AG09309 (cell line): ENCODE measurements at places on chromosomes 3 and 15.

- no peak for DNase-seq
These were observed 76.8 kb upstream of the LRIG1 start for GRCh38 chr3:66577426-66578203.

DNA sequence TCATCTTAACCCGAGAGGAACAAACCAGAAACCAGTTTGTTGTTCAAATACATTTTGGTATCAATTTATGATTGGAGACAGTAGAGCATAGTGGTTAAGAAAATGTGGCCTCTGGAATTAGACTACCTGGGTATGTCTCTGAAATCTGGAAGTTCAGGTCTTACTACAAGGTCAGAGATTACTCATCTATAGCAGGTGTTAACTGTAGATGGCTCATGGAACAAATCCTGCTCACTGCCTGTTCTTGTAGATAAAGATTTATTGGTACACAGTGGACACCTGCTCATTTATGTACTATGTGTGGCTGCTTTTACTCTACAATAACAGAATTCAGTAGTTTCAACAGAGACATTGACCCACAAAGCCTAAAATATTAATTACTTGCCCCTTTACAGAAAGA lies 413.3 kb downstream of the CNTN6 start:
- no peak for DNase-seq

DNA sequence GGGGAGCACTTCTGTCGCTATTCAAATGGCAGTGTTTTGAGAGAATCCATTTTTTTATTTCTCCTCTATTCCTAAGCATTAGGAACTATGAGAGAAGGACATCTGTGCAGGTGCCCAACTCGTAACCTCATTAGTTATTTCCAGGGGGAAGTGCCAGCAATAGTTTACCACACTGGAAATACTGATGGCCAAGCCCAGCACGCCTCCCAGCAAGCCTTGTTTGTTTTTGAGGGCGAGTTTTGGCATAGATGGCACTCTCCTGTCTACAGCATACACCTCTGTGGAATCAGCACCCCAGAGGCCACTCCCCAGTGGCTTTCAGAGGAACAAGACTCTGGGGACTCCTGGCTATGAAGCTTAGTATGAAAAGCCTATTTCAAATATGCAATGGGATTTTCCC lies 36.6 kb downstream of the FAN1 start:
- no peak for DNase-seq

DNA sequence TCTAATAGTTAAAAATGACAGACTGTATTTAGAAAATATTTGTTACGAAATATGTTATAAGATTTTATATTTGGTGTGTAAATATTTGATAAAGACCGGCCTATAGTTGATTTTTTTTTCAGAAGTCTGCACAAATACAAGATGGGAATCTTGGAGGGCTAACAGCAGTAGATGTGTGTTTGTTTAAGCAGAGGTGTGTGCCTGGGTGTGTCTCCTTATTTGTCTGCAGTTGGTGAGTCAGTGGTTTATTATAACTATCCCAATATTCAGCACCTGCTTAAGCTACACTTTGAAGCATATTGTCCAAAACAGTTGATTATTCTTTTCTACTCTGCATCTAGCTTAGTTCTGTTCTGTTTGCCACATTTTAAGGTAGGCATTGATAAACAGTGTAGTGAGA lies 12.4 kb downstream of the GLCE start:
- DNase-seq = no peak

DNA sequence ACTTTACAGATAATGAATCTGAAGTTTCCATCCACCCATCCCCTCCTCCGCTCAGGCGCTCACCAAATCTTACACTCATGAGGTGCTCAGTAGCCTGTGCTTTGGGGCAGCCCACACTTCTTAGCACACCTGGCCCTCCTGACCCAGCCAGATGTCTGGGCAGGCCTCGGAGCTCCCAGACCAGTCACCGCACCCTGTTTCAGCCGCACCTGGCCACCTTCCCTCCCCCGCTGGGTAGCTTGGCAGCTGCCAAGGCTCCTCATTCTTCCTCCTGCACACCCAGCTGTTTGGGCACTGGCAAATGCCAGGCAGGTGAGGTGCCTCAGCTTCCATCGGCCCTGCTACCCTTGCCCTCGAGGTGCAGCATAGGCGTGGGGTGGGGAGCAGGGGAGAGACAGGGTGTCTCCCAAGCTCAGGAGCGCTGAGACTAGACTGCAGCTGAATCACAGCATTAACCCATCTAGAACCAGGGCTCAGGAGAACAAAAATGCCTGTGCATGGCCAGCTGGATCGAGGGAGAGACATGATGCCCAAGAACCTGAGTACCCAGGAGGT lies 45.8 kb downstream of the CDC25A start:
- no peak for DNase-seq

- no peak for DNase-seq
These were observed 612.0 kb downstream of the CADM2 start for GRCh38 chr3:85570819-85571218.

DNA sequence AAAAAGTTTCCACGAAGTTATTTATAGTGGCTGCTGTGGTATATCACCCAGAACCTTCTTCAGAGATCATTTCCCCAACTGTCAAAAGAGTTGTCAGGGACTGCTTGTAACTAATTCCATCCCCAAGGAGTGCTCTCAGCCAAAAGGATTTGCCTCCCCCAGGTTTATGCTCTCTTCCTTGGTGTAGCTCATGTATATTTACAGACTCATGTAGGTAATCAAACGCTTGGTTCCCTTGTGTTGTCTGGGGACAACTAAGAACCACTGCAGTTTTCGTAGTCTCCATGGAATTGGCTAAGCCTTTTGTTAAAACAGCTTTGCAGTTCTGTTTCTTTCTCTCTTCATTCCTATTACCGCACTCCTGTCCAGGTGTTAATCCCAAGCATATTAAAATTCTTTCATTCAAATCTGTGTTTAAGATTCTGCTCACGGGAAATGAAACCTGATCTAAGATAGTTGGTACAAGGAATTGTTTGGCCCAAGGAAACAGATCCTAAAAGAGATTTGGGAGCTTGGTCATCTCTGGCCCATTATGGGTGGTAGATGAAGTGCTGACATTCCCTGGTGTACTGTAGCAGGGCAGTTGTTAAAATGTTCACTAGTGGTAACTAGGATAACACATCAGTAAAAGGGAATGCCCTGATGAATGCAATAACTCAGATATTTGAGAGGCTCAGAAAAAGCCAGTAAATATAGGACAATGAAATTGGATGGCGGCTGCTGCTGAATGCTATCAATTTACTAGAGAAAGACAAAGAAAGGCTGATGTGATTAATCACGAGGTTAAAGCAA lies 361.3 kb upstream of the GBE1 start:
- DNase-seq = no peak

DNA sequence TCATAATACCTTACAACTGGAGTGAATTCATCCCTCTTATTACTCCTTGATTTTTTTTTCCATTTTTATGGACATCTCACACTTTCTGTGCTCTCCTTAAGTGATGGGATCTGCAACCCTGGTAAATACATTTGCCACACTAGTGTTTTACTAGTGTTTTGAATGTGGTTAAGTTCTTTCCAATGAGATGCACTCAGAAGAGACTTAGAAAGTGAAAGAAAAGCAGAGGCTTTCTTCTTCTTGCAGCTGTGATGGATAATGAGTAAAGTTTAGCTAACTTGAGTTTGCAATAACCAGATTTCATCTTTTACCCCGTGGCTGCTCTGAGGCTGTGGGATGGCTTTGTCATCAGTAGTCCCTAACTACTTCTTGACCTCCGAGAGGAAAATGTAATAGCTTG lies 1248.4 kb downstream of the NSUN3 start:
- no peak for DNase-seq

DNA sequence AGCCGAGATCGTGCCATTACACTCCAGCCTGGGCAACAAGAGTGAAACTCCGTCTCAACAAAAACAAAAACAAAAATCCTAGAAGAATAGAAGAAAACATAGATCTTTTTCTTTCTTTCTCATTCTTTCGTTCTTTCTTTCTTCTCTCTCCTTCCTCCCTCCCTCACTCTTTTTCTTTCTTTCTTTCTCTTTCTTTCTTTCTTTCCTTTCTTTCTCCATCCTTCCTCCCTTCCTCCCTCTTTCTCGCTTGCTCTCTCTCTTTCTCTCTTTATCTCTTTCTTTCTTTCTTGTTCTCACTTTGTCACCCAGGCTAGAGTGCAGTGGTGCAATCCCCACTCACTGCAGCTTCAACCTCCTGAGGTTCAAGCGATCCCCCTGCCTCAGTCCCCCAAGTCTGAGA lies 33.8 kb upstream of the MUC4 start:
- DNase-seq = no peak

- peak; percentile 35 for DNase-seq
These were observed 706.1 kb upstream of the GOLIM4 start for GRCh38 chr3:168801794-168802193.

- no peak for DNase-seq
These were observed 59.5 kb upstream of the TRPC1 start for GRCh38 chr3:142664311-142664710.

GRCh38 chr3:44926172-44926571 lies 49.8 kb downstream of the ZDHHC3 start:
- no peak for DNase-seq

DNA sequence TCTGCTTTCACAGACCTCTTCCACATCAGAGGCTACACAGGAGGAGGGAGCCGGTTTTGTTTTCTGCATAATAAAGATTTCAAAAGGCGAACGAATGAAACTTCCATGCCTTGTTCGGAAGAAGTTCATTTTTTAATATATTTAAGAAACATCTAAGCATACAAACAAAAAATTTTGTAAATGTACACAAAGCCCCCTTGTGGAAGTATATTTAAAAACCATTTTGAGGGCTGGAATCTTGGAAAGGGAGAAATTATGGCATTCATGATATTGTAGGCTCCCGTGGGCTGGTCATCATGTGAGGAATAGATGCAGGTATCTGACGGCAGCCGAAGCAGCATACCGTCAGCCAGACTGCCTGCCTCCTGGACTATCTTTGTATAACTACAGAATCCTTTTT lies 90.4 kb downstream of the MECOM start:
- DNase-seq = no peak

DNA sequence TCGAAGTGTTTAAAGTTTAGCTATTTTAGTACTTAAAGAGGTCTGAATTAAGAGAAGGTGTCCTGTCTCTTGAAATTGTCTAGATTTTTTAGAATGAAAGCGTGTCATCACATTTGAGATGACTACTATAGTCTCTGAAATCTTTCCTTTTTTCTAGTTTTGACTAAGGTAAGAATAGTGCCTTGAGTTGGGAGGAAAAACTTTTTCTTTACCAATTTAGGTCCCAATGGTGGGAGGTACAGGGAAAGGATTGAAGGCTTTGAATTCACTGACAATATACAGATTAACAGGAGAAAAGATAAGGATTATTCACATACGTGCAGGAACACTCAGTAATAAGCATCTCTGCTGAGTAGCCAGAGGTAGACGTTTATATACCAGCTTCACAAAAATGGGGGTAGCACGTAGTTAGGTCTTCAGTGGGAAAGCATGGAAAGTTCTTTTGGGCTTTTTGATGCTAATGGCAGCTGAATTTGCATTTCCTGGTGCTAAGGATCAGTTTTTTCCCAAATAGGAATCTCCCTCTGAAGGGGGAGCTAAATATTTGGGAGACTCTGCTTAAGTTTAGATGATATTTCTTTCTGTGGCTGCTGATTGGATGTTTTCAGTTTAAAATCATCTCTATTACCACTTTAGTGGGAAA lies 88.1 kb downstream of the VPS8 start:
- no peak for DNase-seq

DNA sequence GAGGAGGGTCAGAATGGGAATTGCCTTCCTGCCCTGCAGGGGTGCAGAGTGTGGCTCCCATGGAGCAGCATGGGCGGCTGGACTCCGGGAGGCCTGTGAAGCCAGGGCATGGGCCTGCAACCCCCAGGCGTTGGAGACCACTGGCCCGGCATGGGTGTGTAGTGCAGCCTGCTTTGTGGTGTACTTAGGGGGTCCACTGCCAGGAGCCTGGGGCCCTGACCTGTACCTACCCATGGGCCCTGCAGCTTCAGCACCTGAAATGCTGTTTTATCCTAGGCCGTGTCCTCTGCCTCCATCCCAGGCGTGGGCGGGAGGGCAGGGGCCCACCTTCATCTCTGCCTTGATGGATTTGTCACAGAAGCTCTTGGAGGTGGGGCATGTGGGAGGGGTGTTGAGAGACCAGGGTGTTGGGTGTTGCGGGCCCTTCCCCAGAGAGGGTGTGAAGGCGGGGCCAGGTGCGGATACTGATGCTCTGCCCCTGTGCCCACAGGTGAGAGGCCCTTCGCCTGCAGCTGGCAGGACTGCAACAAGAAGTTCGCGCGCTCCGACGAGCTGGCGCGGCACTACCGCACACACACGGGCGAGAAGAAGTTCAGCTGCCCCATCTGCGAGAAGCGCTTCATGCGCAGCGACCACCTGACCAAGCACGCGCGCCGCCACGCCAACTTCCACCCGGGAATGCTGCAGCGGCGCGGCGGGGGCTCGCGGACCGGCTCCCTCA lies 45.0 kb downstream of the KLF13 start:
- no peak for DNase-seq

DNA sequence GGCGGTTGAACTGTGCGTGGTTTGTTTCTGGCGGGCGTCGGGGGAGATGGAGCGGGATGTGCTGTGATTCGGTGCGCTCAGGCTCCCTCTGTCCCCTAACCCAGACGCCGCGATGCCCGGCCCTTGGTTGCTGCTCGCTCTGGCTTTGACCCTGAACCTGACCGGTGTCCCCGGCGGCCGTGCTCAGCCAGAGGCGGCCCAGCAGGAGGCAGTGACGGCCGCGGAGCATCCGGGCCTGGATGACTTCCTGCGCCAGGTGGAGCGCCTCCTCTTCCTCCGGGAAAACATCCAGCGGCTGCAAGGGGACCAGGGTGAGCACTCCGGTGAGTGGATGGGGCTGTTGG lies 1.2 kb downstream of the TRH start:
- no peak for DNase-seq

DNA sequence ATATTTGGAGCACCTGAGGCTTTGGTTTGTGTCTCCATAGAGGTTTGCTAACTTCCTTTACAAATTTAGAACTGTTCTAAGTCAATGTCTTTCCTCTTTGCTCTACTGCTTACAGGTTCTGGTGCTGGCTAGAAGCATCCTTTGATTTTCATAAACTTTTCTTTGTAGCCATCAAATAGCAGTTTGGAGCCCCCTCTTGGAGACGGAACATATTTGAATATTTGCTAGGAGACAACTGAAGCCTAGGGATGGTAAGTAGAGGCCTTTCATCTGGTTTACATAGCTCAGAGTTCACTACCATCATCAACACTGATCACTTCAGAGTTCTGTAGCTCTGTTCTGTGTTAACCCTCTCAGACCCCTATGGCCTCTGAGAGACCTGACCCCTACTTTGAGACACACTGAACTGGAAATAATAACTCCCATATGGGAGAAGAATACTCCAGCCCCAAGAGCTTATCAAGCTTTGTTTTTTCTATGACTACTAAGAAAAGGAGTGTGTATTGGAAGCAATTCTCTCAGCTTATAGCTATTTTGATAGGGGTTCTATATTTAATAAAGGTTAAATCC lies 420.4 kb downstream of the EPHA3 start:
- DNase-seq = no peak

DNA sequence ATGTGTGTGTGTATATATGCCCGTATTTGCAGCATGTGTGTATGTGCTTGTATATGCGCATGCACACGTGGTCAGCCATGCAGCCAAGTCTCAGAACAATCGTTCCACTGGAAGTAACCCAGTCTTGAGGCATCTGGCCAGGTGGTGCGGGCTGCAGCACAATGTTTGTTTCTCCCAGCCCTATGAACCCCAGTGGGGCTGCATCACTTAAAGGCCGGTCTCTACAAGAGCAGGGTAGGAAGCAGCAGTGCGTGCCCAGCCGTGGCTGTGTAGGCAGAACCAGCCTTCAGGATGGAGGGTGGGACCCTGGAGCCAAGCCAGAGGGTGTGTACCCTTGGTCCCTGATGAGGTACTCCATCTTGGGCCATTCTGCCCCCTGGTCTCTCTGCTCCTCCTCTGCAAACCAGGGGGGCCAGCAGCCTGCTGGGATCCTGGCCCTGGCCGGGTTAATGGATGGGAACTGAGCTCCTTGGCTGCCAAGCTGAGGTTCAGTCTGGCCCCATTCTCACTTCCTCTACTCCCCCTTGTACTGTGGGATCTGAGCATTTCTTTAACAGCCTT lies 11.8 kb downstream of the KLF13 start:
- DNase-seq = no peak
